DMS 273 treated with DMSO at 0.1 percent for 48 hours (cell line): ENCODE measurements at places on chromosomes 16 and 17.

- DNase-seq = no peak
Observed at GRCh38 chr16:56354746-56355145, 70.6 kb downstream of the AMFR start.

DNA sequence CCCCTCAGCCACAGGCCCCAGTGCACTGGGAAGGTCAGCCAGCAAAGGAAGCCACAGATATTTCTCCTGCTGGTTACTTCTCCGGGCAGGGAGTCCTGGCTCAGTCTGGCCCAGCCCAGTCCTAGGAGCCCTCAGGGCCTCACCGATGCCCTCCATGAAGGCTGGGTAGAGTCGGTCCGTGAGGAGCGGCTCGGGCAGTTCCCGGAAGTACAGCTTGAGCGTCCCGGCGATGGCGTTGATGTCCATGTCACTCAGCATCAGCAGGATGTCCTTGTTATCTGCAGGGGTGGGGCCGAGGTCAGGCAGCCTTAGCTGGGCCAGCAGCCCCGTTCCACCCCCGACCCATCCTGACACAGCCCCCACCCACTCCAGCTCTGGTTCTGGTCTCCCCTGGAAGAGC is 13.7 kb downstream of the TIMM22 start:
- DNase-seq = no peak

DNA sequence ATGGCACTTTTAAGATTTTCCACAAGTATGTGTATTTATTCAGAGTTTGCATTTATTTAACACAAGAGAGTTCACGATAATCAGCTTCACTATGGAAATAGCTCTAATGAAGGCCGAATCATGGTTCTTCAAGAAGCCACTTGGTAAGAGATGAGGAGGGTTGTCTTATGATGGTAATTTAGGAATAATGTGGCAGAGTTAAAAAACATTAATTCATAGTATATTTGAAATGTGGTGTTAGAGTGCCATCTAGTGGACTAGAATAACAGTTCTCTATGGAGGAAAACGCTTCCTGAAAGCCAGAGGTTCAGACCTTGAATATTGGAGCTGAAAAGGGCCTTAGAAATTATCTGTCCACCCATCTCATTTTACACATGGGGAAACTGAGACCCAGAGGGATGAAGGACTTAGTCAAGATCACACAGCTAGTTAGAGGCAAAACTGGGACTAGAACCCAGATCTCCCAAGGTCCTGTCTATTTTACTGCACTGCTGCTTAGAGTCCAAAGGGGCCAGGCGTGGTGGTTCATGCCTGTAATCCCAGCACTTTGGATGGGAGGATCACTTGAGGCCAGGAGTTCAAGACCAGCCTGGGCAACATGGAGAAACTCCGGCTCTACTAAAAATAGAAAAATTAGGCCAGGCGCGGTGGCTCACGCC is 33.8 kb upstream of the KPNB1 start:
- DNase-seq = peak; percentile 31

- no peak for DNase-seq
Observed at GRCh38 chr16:52725461-52725860, 178.5 kb upstream of the TOX3 start.

GRCh38 chr17:50475362-50475761 is 3.3 kb upstream of the RSAD1 start:
- no peak for DNase-seq

DNA sequence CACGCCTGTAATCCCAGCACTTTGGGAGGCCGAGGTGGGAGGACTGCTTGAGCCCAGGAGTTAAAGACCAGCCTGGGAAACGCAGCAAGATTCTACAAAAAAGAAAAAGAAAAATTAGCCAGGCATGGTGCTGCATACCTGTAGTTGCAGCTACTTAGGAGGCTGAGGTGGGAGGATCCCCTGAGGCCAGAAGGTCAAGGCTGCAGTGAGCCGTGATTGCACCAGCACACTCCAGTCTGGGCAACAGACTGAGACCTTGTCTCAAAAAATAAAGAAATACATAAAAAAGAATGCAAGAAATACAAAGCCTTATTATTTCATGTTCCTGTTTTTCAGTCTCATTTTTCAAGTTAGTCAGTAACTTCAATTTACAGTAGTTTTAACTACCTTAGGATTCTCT is 5.9 kb upstream of the CNOT1 start:
- DNase-seq = no peak

DNA sequence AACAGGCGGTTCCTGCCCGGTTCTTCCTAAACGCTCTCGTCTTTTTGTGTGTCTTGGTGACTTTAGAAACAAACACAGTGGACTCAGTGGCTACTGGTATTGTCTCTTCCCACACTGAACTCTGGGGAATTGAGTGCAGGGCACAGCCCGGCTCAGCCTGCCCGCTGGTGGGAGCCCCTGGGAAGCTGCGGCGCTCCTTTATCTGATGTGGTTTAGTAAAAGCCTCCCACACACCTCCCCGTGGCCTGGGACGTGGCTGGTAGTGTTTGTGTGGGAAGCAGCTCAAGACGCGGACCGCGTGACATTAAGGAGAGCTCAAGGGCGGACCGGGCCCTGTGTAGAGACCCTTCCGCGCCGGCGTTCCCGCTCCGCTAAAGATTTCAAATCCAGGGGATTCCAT is 55.4 kb upstream of the PVALEF start:
- no peak for DNase-seq

- no peak for DNase-seq
Observed at GRCh38 chr17:8481089-8481488, 45.4 kb downstream of the NDEL1 start.

DNA sequence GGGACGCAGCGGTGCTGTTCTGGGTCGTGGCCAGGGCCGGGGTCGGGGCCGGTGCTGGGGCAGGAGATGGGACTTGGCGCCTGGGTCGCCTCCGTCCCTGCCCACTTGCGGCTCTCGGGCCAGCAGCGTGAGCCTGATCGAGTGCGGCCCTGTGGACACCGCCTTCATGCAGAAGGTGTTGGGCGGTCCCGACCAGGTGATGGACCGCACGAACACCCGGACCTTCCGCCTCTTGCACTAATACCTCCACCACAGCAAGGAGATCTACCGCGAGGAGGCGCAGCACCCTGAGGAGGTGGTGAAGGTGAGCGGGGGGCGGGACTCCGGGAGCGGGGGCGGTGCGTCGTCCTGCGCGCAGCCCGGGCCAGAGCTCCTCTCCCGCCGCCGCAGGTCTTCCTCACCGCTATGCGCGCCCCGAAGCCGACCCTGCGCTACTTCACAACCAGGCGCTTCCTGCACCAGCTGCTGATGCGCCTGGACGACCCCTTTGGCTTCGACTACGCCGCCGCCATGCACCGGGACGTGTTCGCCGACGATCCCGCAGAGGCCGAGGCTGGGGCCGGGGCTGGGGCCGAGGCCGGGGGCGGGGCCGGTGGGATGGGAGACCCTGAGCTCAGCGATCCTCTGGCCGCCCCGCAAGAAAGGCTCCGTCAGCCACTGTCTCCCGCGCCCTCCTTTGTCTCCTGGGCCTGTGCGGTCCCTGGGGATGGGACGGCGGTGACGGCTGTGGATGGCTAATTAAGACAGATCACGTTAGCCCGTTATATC is 4.5 kb upstream of the HSD17B1 start:
- peak; percentile 25 for DNase-seq

GRCh38 chr16:57889111-57889510 is 81.8 kb downstream of the CNGB1 start:
- no peak for DNase-seq

- peak; percentile 3 for DNase-seq
Observed at GRCh38 chr16:14249291-14250032, 178.3 kb downstream of the MRTFB start.

- no peak for DNase-seq
Observed at GRCh38 chr17:44522883-44523671, 19.9 kb upstream of the GPATCH8 start.

- no peak for DNase-seq
Observed at GRCh38 chr17:63785556-63785955, 11.6 kb downstream of the DDX42 start.

DNA sequence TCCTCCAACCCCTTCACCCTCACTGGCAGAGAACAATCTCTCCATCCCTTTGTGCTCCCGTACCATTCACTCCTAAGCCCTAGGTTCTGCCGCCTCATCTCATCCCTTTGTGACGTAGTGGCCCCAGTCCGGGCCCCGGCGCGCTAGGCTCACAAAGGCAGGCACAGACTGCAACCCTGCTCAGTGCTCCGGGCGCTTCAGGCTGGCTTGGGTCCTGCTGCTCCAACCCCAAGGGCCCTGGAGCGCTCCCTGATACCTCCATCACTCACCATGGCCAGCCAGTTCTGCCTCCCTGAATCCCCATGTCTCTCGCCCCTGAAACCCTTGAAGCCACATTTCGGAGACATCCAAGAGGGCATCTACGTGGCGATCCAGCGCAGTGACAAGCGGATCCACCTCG is at the start of gene KIF2B:
KIF2B (plus strand) TSS at position 164 of the 400 bp plus-strand sequence; CDS start at position 271, 107 bp downstream.
- no peak for DNase-seq

DNA sequence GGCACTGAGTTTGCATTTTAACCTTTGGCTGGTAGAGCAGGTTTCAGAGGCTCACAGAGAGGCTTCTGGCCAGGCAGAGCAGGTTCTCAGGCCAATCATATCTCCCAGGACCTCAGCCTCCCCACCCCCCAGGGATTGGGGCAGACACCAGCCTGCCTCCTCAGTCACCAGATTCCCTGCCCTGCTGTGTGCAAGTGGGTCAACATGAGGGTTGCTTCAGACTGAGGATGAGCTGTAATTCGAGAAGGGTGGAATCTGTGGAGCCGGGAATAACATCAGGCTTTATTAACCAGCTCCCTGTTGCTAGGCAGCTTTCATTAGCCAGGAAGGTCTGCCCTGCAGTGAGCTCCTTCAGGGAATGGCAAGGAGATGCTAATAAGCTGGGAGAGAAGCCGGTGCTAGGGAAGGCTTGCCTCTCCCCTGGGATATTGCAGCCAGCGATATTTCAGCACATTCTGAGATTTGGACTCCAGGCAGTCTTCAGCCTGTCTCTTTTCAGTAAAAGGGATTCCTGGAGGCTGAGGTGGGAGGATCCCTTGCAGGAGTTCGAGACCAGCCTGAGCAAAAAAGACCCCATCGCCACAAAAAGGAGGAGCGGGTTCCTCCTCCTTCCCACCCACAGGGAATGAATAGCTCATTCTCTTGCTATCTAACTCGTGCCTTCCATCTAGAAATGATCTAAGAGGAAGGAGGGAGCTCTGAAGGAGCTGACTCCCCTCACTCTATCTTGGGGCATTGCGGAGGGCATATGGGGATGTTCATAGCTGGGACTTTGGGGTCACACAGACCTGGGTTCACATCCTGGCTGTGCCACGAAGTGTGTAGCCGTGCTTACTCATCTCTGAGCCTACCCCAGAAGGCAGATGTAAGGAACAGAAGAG is 10.7 kb downstream of the SGSM2 start:
- DNase-seq = peak; percentile 83

DNA sequence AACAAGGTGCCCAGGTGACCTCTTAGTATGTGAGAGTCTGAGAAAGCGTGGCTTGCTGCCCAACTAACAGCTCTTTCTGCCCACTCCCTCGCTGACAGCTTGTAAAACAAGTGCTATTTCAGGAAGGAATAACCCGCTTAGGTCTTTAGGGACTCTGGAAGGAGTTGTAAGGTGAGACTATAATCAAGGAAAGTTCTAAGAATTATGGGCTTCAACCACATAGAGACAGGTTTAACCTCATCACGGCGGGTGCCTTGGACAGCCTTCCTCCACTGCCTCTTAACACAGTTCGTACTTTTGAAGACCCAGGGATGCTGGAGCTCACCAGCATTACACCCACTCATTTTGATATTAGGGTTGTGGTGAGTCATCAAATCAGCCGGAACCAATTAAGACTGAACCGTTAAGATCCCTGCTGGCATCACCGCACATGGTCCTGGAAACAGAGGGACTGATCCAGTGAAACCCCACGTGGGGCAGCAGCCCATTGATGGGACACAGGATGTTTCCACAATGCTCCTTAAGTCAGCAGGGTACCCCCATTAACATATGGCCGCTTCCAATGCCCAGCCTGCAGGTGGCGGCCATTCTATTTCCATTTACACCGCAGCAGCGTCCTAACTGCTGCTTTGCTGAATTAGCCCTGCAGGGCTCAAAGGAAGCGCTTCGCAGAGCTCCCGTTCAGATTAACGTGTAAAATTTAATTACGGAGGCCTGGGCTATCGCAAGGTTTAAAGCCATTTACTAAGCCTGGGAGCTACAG is 176.6 kb upstream of the SDK2 start:
- peak; percentile 61 for DNase-seq

DNA sequence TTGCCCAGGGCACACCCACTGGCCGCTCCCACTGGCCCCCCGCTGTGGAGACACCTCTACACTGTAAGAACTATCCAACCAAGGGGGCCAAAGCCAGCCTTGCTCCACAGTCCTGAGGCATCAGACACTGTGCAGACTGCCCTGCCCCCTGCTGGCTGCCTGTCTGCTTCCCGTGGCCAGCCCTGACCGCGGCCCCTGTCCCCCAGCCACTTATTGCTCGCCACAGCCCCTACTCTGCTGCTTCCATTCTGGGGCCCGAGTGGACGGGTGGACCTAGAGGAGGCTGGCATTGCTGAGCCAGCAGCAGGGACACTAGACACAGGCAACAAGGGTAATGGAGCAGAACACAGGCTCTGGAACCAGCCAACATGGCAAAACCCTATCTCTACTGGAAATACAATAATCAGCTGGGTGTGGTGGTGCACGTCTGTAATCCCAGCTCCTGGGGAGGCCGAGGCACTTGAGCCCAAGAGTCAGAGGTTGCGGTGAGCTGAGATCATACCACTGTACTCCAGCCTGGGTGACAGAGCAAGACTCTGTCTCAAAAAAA is 19.7 kb upstream of the LRRC37A3 start:
- no peak for DNase-seq

DNA sequence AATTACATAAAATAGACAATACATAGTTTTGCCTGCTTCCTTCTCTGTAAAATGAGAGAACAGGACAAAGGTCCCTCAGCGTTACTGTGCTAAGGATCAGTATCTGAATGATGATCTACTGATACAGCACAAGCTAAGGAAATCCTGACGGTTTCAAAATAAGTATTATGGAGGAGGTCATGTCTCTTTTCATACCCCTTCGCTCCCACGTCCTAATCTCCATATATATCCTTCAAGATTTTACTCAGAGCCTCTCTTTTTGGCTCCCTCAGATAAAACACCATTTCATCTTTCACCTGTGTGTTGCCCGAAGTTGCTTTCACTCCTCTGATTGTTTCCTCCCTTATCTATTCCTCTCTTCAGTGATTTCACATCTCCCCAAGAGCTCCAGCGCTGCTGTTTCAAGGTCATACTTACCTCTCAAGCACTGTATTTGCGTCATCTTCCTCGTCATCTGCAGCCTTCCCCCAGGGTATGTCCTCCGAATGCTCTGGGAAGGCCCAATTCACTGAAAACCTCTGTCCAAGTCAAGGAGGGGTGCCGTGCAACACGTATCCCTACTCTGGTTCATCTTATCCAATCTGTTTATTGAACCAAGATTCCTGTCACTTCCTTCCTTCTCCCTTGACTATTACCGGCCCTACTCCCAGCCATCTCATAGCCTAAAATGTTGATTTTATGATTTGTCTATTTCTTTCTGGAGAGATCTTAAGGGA is 1.2 kb upstream of the BLTP2 start:
- DNase-seq = no peak

DNA sequence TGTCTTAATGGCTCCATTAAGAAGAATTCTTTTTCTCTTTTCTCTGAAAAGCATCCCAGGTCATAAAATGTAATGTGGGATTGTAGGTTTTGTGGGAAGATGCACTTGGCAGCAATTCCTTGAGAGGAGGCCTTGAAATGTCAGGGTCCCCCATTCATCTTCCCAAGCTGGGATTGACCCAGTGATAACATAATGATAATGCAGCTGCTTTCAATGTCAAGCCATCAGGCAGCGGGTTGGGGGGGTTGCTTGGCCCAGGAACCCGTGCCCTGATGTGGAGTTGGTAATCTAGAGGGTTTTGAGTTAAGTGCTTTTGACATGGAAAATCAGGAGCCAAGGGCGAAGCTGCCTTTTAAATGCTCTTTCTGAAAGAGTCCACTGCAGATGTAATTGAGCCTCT is 484.0 kb downstream of the WWOX start:
- DNase-seq = no peak
